CD14-positive monocyte (primary cell): ENCODE measurements at places on chromosomes 11 and 22.

- no peak for DNase-seq
These were observed 672.2 kb downstream of the LRRC4C start for GRCh38 chr11:40787224-40787623.

DNA sequence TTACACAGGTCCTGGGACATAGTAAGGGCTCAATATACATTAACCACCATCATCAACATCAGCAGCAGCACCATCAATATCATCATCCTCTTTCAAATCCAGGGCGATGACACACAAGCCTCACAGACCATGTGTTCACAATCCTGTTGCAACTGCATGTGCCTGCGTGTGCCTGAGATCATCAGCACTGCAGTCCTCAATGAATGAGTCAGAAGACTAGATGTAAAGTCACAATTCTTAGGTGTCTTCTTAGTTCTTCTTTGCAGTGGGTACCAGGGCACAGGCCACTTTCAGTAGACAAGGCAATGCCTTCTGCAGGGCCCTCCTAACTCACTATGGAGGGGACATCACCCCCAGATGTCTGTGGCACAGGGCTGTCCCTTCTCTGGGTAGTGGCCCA lies 111.1 kb downstream of the MYO18B start:
- DNase-seq, result no peak

DNA sequence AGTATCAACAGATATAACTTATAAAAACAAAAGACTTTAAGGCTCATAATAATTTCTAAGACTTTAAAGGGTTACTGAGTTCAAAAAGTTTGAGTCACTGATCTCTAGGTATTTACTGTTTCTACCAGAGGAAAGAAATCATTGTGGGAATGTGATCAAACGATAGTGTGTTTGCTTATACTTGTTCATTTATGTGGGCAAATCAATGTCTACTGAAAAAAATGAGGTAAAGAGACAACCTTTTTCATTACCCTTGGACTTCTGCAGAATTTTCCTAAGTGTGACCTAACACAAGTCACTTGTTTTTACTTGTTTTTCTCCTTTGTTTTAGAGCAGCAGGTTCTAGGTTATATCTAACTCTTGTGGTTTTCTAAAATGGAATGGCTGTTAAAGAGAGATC lies 65.4 kb downstream of the PRR5L start:
- no peak for DNase-seq

GRCh38 chr22:20146777-20147176 lies 4.1 kb downstream of the CCDC188 start:
- DNase-seq, result no peak

- no peak for DNase-seq
These were observed 266.9 kb upstream of the NARS2 start for GRCh38 chr11:78841456-78842060.

DNA sequence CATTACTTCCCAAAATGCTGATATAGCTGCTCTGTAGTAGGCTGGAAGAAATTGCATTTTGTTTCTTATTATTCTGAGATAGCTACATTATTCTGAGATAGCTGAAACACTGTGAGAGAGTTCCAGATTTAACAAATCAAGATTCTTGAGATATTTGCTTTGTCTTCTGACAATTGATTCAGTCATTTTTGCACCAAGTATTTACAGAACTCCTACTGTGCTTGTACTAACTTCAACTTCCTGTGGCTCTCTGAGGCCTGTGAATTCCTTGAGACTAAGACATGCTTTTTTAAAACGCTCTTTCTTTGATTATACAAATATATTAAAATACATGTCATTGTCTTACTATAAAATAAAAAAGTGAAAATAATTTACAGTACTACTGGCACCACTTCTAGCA lies 52.7 kb downstream of the USP47 start:
- no peak for DNase-seq

DNA sequence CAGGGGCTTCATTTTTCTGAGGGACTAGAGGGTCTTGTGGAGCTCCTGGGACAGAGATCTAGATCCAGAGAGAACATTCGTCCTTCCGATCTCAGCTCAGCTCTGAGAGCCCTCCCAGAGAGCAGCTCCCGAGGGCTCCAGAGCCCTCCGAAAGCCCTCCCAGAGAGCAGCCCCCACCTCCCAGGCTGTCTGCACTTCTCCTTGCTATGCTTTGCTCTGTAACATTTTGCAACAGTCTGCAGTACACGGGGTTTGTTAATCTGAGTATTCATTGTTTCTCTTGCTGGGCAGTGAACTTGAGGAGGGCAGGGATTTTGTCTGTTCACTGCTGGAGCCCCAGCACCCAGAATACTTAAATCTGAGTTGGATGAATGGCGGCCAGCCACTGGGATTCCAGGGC lies 2.6 kb downstream of the GGA1 start:
- no peak for DNase-seq

GRCh38 chr11:88051396-88051795 lies 123.8 kb downstream of the RAB38 start:
- no peak for DNase-seq

DNA sequence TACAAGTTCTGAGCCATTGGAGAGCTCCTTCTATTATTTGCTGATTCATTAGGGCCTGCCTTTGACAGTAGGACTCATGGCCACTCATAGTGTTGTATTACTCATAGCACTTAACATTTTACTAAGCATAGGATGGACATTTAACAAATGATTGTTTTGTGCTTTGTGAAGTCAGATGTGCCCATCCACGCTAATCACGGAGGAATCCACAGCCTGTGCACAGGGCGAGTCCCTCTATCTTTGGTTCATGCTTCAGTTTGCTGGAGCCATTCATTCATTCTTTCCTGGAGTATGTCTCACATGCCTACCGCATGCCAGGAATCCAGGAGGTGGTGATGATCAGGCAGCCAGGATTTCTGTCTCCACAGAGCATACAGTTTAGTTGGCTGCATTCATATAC lies 254.1 kb downstream of the NTM start:
- DNase-seq, result no peak

- DNase-seq, result no peak
These were observed 62.7 kb upstream of the KCNQ1OT1 start for GRCh38 chr11:2762451-2762850.

- no peak for DNase-seq
These were observed 403.2 kb upstream of the CCDC179 start for GRCh38 chr11:23263466-23263865.

DNA sequence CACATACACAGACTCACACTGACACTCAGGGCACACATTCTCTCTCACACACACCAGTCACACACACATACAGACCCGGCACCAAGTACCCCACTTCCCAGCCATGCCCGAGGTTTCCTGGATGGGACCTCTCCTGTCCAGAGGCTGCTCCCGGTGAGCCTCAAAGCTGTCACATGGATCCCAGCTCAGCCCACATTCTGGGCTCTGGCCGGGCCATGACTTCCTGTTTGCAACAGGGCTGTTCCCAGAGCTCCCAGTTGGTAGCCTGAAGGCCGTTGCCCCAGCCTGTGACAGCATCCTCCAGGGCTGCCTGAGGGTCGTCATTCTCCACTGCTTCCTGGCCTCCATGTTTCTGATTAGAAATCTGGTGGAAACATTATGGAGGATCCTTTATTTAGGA lies 14.6 kb upstream of the CYP2D6 start:
- DNase-seq, result no peak

DNA sequence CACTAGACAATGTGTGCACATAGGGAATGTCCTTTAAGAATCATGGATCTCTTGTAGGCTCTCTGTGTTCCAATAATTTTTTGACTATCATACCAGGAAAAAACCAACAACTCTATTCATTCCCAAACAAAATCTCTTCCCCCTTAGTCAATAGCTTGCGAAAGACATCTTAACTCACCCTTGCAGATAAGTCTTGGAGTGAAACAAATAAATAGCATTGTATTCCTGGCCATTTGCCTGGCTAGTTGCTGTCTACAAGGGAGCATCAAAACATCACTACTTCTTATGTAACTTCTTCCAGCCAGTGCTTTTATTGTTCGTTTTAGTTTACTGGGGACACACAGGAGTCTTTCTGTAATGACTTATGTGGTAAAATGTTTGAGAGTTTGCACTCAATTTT lies 29.4 kb downstream of the SCN3B start:
- DNase-seq, result no peak

DNA sequence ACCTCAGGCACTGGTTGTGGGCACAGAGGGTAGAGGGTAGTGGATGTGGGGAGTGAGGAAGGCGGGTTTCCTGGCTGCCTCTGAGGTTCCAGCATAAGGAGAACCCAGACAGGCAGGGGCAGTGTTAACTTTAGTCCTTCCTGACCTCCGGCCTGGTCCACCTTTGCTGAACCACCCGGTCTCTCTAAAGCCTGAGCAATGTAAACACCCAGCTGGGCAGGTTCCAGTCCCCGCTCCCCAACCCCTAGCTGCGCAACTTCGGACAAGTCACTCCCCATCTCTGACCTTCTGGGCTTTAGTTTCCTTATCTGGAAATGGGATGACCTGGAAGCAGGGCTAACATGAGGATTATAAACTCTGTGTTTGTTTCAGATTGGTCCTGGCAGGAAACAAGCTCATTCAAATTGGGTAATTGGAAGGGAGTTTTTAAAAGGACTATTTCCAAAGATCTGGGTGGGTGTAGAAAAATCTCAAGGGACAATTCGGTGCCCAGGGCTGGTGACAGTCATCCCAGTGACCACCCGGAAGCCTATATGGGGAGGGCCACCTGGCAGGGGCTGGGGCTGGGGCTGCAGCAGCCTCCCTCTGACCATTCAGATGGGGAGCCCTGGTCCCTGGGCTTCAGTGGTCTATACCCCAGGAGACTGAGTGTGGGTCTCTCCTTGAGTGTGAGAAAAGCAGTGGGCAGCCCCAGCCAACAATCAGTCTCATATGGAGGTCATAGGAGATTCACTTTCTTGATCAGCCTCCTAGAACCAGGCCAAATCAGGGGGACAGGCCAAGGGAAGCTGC lies 108.3 kb upstream of the SYT13 start:
- DNase-seq, result no peak
